ENCODE measurements at places on chromosomes 5 and 9.

GRCh38 chr5:61687371-61687770 lies 355.3 kb downstream of the ZSWIM6 start:
- no peak for DNase-seq

DNA sequence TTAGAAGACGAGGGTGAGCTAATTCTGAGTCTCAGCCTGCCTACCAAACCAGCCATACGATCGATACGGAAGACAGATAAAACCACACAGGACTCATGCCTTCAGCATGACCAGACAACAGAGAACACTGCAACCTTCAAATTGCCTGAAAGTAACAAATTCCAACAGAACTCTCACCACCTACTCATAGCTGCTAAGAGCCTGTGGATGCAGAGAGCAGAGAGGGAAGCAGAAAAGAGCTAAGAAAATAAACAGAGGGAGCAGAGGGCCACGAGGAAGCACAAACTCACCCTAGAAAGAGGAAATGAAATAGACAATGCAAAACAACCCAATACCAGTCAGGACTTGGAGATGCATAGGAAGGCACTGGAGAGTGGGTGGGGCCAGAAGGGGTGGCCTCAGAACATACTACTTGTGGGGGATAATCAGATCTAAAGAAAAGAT lies 86.7 kb upstream of the TAS2R1 start:
- no peak for DNase-seq

DNA sequence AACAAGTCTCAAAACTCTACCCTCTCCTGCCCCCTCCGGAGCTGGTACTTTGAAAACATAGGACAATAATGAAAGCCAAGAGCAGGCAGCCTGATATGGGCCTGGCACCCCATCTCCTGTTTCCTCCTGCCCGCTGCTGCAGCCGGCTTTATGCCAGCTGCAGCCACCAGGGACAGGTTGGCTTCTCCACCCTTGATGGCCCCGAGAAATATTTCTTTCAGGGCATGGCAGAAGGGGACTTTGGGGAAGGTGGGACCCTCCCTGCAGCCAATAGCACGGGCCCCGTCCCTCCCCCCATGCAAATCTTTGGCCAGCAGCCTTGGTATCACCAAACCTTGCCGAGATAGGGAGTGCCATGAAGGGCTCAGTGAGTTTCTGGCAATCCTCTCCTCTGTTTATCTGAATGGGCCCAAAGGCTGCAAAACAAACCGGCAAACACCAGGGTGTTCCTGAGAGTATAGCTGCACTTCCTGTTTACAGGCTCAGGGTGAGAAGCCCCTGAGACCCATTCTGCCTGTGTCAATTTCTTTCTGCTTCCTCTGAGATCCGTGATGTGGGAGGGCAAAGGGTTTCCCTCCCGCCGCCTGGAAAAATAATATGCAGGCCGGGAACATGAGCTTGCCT lies 73.4 kb upstream of the BOD1 start:
- DNase-seq: no peak

DNA sequence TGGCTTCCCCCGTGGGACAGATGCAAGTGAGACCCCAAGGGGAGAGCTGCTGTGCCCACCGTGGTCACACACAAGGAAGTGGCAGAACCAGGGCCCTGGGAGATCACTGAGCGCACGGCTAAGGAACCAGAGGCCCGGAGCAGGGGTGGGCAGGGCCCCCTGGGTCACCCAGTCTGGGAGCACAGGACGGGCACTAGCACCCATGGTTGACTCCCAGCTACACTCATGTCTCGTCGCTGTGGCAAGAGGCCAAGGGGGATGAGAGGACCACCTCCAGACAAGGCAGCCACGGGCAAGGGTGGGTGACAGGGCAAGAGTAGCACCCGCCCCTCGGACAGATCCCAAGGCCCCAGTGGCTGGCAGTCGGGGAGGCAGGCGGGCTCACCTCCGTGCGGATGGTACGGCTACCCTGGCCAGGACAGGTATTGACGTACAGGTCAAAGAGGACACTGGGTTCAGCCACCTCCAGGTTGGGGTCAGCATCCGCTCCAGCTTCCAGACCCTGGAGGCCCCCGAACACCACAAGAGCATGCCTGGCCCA lies 5.1 kb downstream of the ENDOG start:
- no peak for DNase-seq

- DNase-seq: no peak
Measured at GRCh38 chr9:120890320-120891244, 13.6 kb upstream of the PHF19 start.
